ENCODE measurements at places on chromosomes 1 and 21. TPM values are rescaled to one million over a fixed set of nuclear protein-coding genes. Genes with fewer than 3 reads are reported as not detected.

The TRPM2 gene
- total RNA-seq = 1.2 TPM

The FYB2 gene
- 0.47 TPM for total RNA-seq

The SHISA4 gene
- total RNA-seq = 16.1 TPM

The CSTB gene
- 7.5 TPM for total RNA-seq

The S100B gene
- total RNA-seq = 6.9 TPM

The PAQR7 gene
- total RNA-seq = 8.1 TPM

Measured in occipital lobe (tissue), 3 donors.